ENCODE measurements at places on chromosomes 5 and 9. TPM values are rescaled to one million over a fixed set of nuclear protein-coding genes. Genes with fewer than 3 reads are reported as not detected.

The TMEM174 gene
- total RNA-seq: not detected

The BSPRY gene
- 6.1 TPM for total RNA-seq

The C5orf58 gene
- not detected for total RNA-seq

The NPR3 gene
- total RNA-seq: 6.1 TPM

The SPIN1 gene
- 86.8 TPM for total RNA-seq

The PCDHGC4 gene
- 1.2 TPM for total RNA-seq

The C5orf22 gene
- total RNA-seq: 29.7 TPM

The FCN1 gene
- not detected for total RNA-seq

The ENHO gene
- not detected for total RNA-seq

The TPM2 gene
- total RNA-seq: 43.1 TPM

The SH3GLB2 gene
- total RNA-seq: 46.5 TPM

The ZNF367 gene
- 0.14 TPM for total RNA-seq

The UBAC1 gene
- total RNA-seq: 31.4 TPM

The LCN10 gene
- not detected for total RNA-seq

The PCDHB9 gene
- total RNA-seq: under 0.01 TPM

The FRRS1L gene
- total RNA-seq: not detected

The HINT2 gene
- 13.0 TPM for total RNA-seq

The NTRK2 gene
- under 0.01 TPM for total RNA-seq

The IFNA21 gene
- total RNA-seq: not detected

The ZBED3 gene
- total RNA-seq: 0.68 TPM

The AMBP gene
- total RNA-seq: not detected

The PTPRD gene
- total RNA-seq: 3.2 TPM

The GRXCR2 gene
- total RNA-seq: not detected

The RNF224 gene
- total RNA-seq: under 0.01 TPM

The PRDM9 gene
- under 0.01 TPM for total RNA-seq

The ATOSB gene
- 28.3 TPM for total RNA-seq

The ABO gene
- total RNA-seq: not detected

The FAM151B gene
- 2.8 TPM for total RNA-seq

The C9orf153 gene
- total RNA-seq: 0.64 TPM

The GRPEL2 gene
- 85.4 TPM for total RNA-seq

The GABBR2 gene
- under 0.01 TPM for total RNA-seq

The ADGRD2 gene
- total RNA-seq: 0.34 TPM

The RNF180 gene
- 2.7 TPM for total RNA-seq

The ZDHHC11 gene
- 5.0 TPM for total RNA-seq

The POLR3G gene
- 17.8 TPM for total RNA-seq

The NREP gene
- total RNA-seq: 22.9 TPM

The EQTN gene
- 0.14 TPM for total RNA-seq

The FAM169A gene
- total RNA-seq: 17.3 TPM

The ERMP1 gene
- total RNA-seq: 201 TPM

The PCDHA6 gene
- under 0.01 TPM for total RNA-seq

The DMRT2 gene
- total RNA-seq: under 0.01 TPM

The CDH18 gene
- under 0.01 TPM for total RNA-seq

The TSLP gene
- total RNA-seq: 1.2 TPM

The PITX1 gene
- total RNA-seq: 191 TPM

The PCDHGA11 gene
- total RNA-seq: 2.1 TPM

The PCDHGB1 gene
- total RNA-seq: 0.34 TPM

The GCNT4 gene
- 3.4 TPM for total RNA-seq

The WDR38 gene
- total RNA-seq: not detected

The STPG3 gene
- not detected for total RNA-seq

The SLC22A5 gene
- total RNA-seq: 10.3 TPM

The GZMA gene
- total RNA-seq: not detected

The SLC34A1 gene
- 0.14 TPM for total RNA-seq
